HCT116 (cell line): ENCODE measurements at places on chromosomes 7 and 10. TPM values are rescaled to one million over a fixed set of nuclear protein-coding genes. Genes with fewer than 3 reads are reported as not detected.

DNA sequence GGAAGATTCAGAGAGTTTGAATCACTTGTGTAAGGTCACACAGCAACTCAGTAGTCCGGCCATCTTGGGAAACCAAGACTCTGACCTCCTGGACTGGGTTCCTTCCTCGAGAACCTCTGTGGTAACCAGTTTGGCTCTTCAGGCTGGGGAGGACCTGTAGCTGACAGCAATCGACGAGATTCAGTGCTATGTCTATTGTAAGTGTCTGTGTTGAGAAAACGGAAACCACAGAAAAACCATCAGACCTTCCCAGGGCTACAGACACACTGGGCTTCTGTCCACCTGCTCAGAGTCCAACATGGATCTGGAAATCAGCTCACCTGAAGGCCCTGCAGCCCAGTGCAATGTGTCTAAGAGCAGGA, 403.7 kb downstream of the RPS24 start:
- H3K27me3 ChIP-seq: no peaks in the 10 kb centered on the region; the same call in 1 of the 2 replicates
- no peak overlapping the region for H3K27ac ChIP-seq
- DNase-seq: no peak
- H3K36me3 ChIP-seq: no peaks in the 10 kb centered on the region

- no peak overlapping the region for H3K4me3 ChIP-seq
- H3K4me1 ChIP-seq: no peaks in the 10 kb centered on the region
- H3K27me3 ChIP-seq: 0 out of 2 replicates have a peak, but pooled peaks cover 5% of the 10 kb centered on the region
These were observed 3.3 kb upstream of the SHH start for GRCh38 chr7:155815332-155816191.

DNA sequence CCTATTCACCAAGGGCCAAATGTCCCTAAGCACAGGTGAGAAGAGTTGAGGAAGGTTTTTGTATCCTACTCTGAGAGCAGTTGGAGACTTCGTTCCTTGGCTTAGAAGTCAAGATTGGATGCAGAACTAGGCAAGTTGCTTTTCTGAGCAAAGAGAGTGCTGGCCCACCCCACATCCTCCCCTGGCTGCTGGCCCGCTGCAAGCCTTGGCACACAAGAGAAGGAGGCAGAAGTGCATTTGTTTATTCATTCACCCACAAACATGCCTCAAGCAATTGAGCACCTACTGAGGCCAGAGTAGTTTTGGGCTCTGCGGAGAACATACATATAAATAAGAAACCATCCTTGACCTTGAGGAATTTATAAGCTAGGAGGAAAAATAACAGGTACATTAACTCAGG, 318.9 kb downstream of the KCNMA1 start:
- no peak for DNase-seq
- H3K27ac ChIP-seq: no peak overlapping the region
- no peaks in the 10 kb centered on the region for H3K36me3 ChIP-seq
- no peaks in the 10 kb centered on the region for H3K4me1 ChIP-seq
- H3K4me3 ChIP-seq: no peak overlapping the region

GRCh38 chr7:137969828-137970227, 32.1 kb downstream of the CREB3L2 start:
- DNase-seq: no peak
- no peak overlapping the region for H3K27ac ChIP-seq
- H3K27me3 ChIP-seq: no peaks in the 10 kb centered on the region
- no peaks in the 10 kb centered on the region for H3K36me3 ChIP-seq

DNA sequence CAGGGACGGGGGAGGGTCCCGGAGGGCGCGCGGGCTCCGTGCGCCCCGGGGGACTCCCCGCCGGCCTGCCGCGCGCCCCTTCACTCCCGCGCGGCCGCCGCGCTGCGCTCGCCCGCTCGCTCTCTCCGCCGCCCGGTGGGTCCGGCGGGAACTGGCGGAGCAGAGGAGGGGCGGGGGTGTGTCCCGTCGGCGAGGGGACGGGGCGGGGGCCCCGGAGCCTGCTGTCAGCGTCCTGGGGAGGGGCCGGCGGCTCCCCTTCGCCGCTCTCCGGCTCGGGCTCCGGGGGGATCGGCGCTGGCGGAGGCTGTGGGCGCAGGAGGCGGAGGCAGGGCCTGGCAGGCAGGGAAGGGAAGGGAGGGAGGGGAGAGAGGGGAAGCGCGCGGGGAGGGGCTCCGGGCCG, at the start of gene SH3PXD2A:
Gene SH3PXD2A, minus strand, starts transcription at position 153 of the 400 bp plus-strand sequence. CDS start 310 bp downstream, outside the sequence.
- H3K4me3 ChIP-seq: no peak within 1 kb of the TSS
- DNase-seq: no peak
- H3K27ac ChIP-seq: no peak within 1 kb of the TSS
- H3K36me3 ChIP-seq: no peaks in the 10 kb centered on the region
- H3K27me3 ChIP-seq: no peaks in the 10 kb centered on the region
- H3K4me1 ChIP-seq: no peaks in the 10 kb centered on the region

GRCh38 chr10:50216894-50217293, 34.4 kb downstream of the ASAH2 start:
- H3K27ac ChIP-seq: no peak overlapping the region
- H3K36me3 ChIP-seq: no peaks in the 10 kb centered on the region
- no peaks in the 10 kb centered on the region for H3K27me3 ChIP-seq
- no peak for DNase-seq
- H3K4me3 ChIP-seq: no peak overlapping the region

GRCh38 chr7:99837649-99838361, 10.0 kb downstream of the CYP3A43 start:
- peaks cover 3% of the 10 kb centered on the region; the same call in 1 of the 2 replicates for H3K27me3 ChIP-seq
- no peak overlapping the region for H3K4me3 ChIP-seq
- H3K27ac ChIP-seq: no peak overlapping the region

- no peak overlapping the region for H3K27ac ChIP-seq
- H3K4me3 ChIP-seq: no peak overlapping the region
- H3K36me3 ChIP-seq: no peaks in the 10 kb centered on the region
- H3K27me3 ChIP-seq: no peaks in the 10 kb centered on the region
These were observed 1255.5 kb upstream of the PHF14 start for GRCh38 chr7:9718071-9718661.

Gene ENTPD1
- 0.37 TPM for total RNA-seq

Gene CALHM1
- not detected for total RNA-seq

- H3K36me3 ChIP-seq: no peaks in the 10 kb centered on the region
- no peak overlapping the region for H3K27ac ChIP-seq
- no peak for DNase-seq
- no peaks in the 10 kb centered on the region for H3K27me3 ChIP-seq
These were observed 21.4 kb upstream of the CPVL start for GRCh38 chr7:29167721-29168120.

- no peak overlapping the region for H3K4me3 ChIP-seq
These were observed 82.2 kb downstream of the RAB11FIP2 start for GRCh38 chr10:117964536-117964935.

DNA sequence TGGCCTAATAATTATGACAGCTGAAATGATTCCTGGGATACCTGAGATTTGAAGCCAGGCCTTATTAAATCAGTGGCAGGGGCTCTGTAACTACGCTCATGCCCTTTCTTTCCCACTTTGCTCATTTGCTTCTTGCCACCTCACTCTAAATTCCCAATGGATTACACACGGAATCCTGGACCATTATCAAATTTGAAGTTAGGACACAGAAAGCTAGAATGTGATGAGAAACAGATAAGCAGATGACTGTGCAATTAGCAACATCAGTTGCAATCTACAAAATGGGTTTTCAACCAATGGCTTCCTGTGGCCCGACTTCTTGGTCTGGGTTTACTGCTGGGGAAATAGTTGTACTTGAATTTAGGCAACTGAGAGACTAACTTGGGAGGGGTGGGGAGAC, 374.3 kb downstream of the INHBA start:
- DNase-seq: no peak
- H3K27me3 ChIP-seq: no peaks in the 10 kb centered on the region
- H3K36me3 ChIP-seq: no peaks in the 10 kb centered on the region
- no peaks in the 10 kb centered on the region for H3K4me1 ChIP-seq
- H3K27ac ChIP-seq: no peak overlapping the region

- no peak for DNase-seq
- no peaks in the 10 kb centered on the region for H3K27me3 ChIP-seq
- peaks cover 39% of the 10 kb centered on the region for H3K4me1 ChIP-seq
- no peak overlapping the region for H3K27ac ChIP-seq
These were observed 7.4 kb downstream of the AVL9 start for GRCh38 chr7:32502728-32503127.

DNA sequence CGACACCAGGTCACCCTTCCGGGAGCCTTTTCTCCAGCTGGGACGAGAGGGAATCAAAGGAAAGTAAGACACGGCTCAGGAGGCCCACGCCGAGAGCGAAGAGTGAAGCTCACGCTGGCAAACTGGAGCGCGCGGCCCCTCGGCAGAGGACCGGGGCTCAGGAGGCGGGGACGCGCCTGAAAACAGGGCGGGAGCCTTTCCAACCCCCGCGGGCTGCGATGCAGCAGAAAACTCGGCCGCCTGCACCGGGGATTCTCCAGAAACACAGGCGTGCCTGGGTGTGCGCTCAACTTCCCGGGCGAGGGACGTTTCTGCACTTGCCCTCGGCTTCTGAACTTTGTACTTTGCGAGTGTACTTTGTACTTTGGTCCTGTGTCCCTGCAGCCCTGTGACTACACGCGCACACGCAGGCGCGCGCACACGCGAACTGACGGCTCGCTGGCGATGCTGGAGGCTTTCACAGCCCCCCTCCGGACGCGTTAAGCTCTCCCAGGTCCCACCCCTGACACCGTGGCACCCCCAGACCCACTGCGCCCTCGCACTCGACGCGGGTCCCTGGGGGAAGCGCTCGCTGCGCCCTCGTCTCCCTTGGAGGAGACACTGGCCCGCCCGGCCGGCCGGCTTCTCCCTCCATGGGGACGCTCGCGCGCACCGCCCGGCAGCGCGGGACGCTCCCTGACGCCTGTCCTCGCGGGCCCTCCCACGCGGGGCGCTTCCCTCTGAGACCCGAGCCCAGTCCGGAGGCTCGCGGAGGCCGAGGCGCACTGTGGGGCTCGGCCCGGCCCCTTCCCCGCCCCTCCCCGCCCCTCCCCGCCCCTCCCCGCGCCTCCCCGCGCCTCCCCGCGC, 588 bp upstream of the PAOX start:
- H3K27ac ChIP-seq: peak overlapping the region; percentile 38; the same call in 1 of the 2 replicates
- H3K27me3 ChIP-seq: no peaks in the 10 kb centered on the region
- peak overlapping the region; percentile 55 for H3K4me3 ChIP-seq
- H3K4me1 ChIP-seq: no peaks in the 10 kb centered on the region

Gene TMEM196
- not detected for total RNA-seq

Gene RBP3
- not detected for total RNA-seq

Gene EIF5AL1
- total RNA-seq: 5.6 TPM

Gene PHKG1
- total RNA-seq: 1.1 TPM

- no peaks in the 10 kb centered on the region for H3K27me3 ChIP-seq
- H3K36me3 ChIP-seq: no peaks in the 10 kb centered on the region
- DNase-seq: no peak
These were observed 298.9 kb upstream of the PITRM1 start for GRCh38 chr10:3471472-3471871.

Gene NPFFR1
- 0.02 TPM for total RNA-seq

GRCh38 chr7:114860206-114860605, 61.7 kb upstream of the MDFIC start:
- no peak overlapping the region for H3K27ac ChIP-seq
- no peaks in the 10 kb centered on the region for H3K36me3 ChIP-seq
- no peaks in the 10 kb centered on the region for H3K4me1 ChIP-seq
- no peak overlapping the region for H3K4me3 ChIP-seq

Gene CAV2
- total RNA-seq: 157 TPM

GRCh38 chr10:75418293-75418692, 13.1 kb upstream of the LRMDA start:
- no peaks in the 10 kb centered on the region for H3K36me3 ChIP-seq
- H3K4me1 ChIP-seq: peaks cover 19% of the 10 kb centered on the region
- H3K27ac ChIP-seq: no peak overlapping the region
- H3K4me3 ChIP-seq: no peak overlapping the region

GRCh38 chr10:122328676-122329075, 45.8 kb upstream of the PLEKHA1 start:
- H3K27me3 ChIP-seq: no peaks in the 10 kb centered on the region; the same call in 1 of the 2 replicates
- no peak for DNase-seq

Gene OR6B1
- not detected for total RNA-seq

DNA sequence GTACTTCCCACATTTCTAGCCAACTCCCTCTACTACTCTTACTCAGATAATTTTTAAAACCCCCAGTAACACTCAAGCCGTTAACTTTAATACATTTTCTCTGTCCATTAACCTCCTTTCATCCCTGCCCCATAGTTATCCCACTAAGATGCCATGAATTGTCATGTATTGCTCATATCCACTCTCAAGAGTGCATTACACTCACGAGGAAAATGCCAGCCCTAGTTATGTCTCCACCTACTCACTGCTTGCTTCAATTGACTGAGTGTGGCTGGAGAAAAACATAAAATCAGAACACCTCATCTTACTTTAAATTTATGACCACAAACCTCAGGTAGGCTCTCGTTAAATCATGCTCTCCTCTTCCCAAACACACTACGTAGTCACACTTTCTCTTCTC, 324.1 kb upstream of the NPSR1 start:
- no peak for DNase-seq
- H3K27ac ChIP-seq: no peak overlapping the region
- peaks cover 7% of the 10 kb centered on the region for H3K4me1 ChIP-seq
- no peak overlapping the region for H3K4me3 ChIP-seq
- H3K36me3 ChIP-seq: no peaks in the 10 kb centered on the region

Gene EGFR
- 71.5 TPM for total RNA-seq

Gene GIMAP4
- 0.49 TPM for total RNA-seq

DNA sequence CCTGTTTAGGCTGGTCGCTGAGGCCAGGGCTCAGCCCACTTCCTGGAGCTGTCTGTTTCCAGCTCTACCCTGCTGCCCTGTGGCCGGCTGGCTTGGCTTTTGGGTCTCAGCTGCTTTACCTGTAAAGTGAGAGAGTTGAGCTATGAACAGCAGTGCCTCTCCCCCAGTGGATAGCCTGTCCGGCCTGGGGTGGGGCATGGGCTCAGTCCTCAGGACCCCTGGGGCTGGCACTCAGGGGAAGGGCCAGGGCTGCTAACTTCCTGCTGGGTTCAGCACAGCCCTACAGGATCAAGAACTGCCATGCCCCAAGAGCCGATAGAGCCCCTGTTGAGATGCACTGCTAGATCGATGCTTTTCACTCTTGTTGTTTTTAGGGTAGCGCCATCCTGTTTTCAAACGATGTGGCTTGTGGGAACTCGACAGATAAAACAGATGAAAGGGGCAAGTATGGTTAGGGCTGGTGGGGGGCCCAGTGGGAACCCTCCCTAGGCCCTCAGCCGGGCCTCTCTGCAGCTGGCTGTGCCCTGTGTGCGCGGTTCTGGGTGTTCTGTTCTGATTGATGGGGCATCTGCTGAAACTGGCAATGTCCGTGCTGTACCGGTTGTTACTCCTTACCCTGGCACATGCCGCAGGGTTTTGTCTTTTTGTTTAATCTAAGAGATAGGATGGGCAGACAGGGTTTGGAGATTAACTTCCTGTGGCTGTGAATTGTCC, 10.0 kb upstream of the SFRP5 start:
- no peaks in the 10 kb centered on the region for H3K36me3 ChIP-seq
- no peaks in the 10 kb centered on the region for H3K4me1 ChIP-seq
- no peak overlapping the region for H3K4me3 ChIP-seq
- no peaks in the 10 kb centered on the region for H3K27me3 ChIP-seq

DNA sequence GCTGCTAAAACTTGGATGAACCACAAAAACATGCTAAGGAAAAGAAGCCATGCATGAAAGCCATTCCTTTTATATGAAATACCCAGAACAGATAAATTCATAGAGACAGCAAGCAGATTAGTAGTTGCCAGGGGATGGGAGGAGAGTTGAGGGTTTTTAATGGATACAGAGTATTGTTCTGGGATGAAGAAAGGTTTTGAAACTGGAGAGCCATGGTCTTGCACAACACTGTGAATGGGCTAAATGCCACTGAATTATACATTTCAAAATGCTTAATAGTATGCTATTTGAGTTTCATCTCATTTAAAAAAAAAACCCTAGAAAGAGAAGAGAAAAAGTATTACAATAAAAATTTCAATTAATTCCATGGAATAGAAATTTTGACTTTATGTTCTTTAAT, 154.3 kb downstream of the GNAT3 start:
- no peak for DNase-seq
- H3K36me3 ChIP-seq: no peaks in the 10 kb centered on the region
- H3K4me1 ChIP-seq: no peaks in the 10 kb centered on the region
- H3K27ac ChIP-seq: no peak overlapping the region
- no peaks in the 10 kb centered on the region for H3K27me3 ChIP-seq
